ENCODE measurements at places on chromosomes 3 and 15.

DNA sequence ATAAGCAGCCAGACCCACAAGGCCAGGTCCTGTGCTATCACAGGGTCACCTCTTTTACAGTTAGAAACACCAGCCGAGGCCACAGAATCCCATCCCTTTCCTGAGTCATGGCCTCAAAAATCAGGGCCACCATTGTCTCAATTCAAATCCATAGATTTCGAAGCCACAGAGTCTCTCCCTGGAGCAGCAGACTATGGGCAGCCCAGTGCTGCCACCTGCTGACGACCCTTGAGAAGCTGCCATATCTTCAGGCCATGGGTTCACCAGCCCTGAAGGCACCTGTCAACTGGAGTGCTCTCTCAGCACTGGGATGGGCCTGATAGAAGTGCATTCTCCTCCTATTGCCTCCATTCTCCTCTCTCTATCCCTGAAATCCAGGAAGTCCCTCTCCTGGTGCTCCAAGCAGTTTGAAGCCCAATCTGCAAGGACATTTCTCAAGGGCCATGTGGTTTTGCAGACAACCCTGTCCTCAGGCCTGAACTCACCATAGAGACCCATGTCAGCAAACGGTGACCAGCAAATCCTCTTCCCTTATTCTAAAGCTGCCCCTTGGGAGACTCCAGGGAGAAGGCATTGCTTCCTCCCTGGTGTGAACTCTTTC, 39.6 kb downstream of the TGM4 start:
- DNase-seq, result peak; percentile 25

DNA sequence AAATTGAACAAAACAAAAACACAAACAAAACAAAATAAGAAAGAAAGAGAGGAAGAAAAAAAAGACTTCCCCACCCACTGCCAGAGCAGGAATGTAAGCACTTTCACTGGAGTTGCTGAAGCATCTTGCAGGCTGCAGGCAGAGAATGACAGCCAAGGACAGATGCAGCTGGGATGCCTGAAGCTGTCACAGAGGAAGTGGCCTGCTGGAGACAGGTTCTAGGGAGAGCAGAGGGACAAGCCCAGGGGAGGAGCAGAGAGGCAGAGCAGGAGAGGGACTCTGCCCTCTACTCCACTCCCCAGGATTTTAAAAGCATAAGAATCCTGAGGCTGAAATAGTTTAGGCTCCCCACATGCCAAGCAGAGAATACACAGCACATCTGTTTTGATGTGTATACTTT, 326.2 kb downstream of the TUSC7 start:
- DNase-seq, result no peak

DNA sequence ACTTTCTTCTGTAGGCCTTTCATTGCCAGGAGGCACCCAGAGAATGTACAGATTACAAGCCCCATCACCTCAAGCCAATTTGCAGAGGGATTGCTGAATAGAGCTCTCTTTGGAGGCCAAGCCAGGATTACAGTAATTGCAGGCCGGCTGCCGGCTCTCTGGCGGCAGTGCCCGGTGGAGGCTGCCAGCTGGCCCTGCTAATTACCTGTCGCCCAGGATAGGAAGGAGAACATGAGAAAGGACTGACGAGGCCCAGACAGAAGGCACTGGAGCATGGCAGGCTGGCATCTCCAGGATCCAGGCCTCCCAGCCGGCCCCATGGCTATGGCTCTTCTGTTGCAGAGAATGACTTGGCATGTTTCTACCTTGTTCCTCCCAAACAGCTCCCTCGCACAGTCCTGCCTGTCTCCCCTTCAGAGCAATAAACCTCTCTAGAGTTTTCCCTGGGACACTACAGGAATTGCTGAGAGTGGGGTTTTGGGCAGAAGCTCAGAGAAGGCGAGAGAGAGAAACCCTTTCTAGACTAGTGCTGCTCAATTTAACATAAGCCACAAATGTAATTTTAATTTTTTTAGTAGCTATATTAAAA, 273.6 kb upstream of the PROK2 start:
- no peak for DNase-seq

DNA sequence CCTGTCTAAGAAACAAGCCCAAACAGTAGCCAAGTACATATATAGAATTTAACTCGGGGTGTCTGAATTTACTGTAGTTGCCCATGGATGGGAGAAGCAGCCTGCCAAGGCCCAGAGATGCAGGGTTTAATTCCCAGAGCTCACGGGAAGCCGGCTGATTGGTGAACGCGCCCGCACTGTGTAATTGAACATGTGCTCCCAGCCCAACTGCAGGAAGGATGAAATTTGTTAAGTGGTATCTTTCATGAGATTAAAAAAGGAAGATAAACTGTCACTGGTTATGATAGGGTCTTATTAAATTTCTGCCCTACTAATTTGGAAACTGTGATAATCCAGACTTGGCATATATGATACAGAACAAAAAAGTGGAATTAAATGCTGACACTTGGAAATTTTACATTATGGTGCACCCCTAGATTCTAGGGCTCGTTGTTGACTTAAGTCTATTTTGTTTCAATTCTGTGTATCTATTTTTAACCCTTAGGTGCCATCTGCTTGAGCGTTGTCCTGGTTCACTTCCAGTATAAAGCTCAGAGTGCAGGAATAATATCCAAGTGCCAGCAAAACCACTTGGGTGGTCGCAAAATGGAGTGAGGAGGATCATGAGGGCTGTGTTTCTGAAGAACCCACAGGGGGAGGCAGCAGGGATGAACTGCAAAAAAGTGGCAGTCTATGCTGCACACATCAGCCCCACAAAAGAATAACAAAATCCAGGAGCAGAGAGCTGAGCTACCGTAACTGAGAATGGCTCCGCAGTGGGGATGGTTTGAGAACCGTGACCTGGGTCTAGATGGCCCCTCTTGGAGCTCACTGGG, 13.8 kb upstream of the TMC3 start:
- no peak for DNase-seq

DNA sequence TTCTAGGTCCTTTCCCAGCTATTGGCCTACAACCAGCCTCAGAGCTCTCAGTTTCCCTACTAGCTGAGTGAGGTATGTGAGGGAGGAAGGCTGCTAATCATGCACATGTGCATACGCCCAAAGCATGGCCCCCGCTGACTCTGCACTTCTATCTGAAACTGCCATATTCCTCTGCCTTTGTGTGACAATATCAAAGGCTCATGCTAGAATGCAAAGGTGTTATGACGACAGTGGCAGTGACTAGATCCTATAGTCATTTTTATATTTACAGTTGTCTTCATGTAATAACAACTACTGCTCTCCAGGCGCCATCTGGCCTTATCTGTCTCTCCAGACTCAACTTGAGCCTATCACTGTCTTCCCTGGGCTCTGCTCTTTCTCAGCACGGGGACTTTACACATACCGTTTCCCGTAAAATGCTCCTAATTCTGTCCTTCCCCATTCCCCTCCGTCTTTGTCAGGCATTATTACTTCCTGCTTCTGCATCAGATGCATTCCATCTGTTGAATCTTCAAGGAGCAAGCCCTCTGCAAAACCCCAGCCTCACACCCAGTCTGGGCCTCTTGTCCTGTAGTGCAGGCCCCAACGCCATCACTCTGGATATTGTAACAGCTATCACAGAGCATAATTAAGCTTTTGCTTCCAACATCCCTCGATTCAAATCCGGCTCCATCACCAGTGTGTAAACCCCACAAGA, 102.5 kb downstream of the PDCD6IP start:
- no peak for DNase-seq

GRCh38 chr3:159252772-159253384, 451.0 kb downstream of the MFSD1 start:
- no peak for DNase-seq

- DNase-seq, result no peak
Observed at GRCh38 chr3:110478377-110479054, 593.1 kb upstream of the NECTIN3 start.

- no peak for DNase-seq
Observed at GRCh38 chr3:165852191-165852590, 15.0 kb upstream of the BCHE start.

DNA sequence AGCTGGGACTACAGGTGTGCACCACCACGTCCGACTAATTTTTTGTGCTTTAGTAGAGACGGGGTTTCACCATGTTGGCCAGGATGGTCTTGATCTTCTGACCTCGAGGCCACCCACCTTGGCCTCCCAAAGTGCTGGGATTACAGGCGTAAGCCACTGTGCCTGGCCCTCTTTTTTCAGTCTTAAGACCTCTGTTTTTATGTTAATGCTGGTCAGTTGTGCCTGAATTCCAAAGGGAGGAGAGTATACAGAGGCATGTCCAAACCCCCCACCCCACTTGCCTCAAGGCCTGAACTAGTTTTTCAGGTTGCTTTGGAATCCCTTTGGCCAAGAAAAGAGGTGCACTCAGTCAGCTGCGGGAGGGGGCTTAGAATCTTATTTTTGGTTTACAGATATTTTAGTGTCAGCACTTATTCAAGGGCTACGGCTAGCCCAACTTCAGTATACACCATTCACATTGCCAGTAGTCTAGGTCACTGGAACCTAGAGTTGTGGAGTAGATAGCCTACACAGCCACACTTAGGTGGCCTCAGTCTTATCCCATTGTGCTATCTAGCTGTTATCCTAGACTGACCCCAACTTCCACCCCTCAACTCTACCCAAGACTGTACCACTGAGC, 128.0 kb upstream of the TPM1 start:
- no peak for DNase-seq

GRCh38 chr15:43903864-43904290, 77.1 kb downstream of the WDR76 start:
- no peak for DNase-seq

DNA sequence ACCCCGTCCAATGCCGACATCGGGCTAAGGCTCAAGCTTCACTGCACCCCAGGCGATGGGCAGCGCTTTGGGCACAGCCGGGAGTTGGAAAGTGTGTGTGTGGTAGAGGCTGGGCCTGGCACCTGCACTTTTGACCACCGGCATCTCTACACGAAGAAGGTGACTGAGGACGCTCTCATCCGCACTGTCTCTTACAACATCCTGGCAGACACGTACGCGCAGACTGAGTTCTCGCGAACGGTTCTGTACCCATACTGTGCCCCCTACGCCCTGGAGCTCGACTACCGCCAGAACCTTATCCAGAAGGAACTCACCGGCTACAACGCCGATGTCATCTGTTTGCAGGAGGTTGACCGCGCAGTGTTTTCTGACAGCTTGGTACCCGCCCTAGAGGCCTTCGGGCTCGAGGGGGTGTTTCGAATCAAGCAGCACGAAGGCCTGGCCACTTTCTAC, 1.0 kb downstream of the PDE12 start:
- peak; percentile 20 for DNase-seq

GRCh38 chr3:140532793-140533330, 145.0 kb upstream of the TRIM42 start:
- no peak for DNase-seq

DNA sequence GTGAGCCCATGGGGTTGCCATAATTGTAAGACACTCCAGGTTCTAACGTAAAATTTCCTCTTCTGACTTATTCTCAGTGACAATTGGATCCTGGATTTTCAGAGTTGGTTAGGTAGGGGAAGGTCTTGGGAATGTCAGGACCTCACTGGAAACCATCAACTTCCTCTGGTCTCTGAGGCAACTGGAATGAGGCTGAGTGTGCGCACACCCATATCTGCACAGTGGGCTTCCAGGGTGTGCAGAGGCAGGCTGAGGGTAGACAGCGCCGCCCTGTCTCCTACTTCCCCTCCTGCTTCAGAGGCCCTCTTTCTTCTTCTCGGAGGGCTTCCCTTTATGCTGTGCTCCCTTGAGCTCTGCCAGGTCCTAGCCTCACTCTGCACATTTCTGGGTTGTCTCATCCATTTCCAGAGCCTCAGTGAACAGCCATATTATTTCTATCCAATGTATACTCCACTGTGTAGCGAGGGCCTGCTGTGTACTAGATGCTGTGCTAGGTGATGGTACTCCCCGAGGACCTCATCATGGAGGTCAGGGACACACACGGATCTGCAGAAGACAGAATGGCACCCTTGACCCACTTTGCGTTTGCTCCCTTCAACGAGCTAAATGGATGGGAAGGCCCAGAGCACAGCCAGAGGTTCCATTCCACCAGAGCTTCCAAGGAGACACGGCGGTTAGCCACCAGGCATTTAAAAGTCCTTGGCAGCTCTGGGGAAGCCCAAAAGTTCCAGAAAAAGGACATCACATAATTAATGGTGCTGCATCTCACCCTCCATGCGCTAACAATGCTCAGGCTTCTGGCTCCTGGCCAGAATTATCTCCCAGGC, 18.3 kb downstream of the ACAA1 start:
- DNase-seq, result no peak

DNA sequence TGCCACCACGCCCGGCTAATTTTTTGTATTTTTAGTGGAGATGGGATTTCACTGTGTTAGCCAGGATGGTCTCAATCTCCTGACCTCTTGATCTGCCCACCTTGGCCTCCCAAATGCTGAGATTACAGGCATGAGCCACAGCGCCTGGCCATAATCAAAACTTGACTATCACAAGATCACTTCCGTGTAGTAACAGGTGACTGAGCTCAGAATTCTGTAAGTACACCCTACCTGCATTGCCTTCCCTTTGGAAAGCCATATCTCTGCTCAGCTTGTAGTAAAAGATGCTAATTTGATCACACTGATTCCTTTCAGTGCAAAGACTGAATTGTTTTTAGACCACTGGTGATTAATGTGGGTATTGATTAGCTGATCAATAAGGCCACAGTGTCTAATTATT, 167.1 kb downstream of the SHOX2 start:
- DNase-seq, result no peak

DNA sequence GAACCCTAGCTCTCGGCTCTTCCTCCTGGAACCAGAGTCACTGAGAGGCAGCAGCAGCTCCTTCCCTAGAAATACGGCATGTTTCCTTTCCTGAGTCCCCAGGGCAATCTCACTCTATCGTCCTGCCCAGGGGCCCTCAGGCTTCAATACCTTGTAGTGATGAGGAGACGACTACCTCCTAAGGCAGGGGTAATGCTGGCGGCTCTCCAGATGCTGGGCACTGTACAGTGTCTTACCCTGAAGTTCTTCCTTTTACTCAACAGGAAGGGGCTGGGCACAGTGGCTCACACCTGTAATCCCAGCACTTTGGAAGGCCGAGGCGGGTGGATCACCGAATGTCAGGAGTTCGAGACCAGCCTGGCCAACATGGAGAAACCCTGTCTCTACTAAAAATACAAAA, 13.5 kb downstream of the TMEM44 start:
- DNase-seq, result no peak

GRCh38 chr3:10352146-10352911, 31.4 kb upstream of the SEC13 start:
- DNase-seq, result no peak

- no peak for DNase-seq
Observed at GRCh38 chr3:15303728-15304127, 28.7 kb downstream of the SH3BP5 start.

DNA sequence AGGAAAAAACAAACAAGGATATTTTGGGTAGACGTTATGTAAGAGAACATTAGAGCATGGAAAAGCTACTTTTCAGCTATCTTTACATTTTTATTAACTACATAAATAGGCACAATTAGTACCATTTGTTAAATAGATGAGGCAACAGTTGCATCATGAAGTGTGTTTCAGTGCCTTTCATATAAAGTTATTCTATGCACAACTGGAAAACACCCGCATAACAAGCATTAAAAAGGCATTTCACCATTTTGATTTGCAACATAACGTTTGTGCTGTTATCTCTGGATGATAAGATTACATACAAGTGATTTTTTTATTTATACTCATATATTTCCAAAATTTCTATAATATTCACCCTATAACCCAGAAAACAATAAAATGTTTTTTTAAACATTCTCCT, 69.5 kb downstream of the CBLB start:
- DNase-seq, result no peak

Measured in activated CD8-positive, alpha-beta memory T cell treated with anti-CD3 and anti-CD28 coated beads for 48 hours (primary cell).